Small intestine (tissue), 16 donors: ENCODE measurements at places on chromosomes 7 and 10.
A peak's percentile ranks its signal among the peaks of the same experiment; 100 is the strongest.

DNA sequence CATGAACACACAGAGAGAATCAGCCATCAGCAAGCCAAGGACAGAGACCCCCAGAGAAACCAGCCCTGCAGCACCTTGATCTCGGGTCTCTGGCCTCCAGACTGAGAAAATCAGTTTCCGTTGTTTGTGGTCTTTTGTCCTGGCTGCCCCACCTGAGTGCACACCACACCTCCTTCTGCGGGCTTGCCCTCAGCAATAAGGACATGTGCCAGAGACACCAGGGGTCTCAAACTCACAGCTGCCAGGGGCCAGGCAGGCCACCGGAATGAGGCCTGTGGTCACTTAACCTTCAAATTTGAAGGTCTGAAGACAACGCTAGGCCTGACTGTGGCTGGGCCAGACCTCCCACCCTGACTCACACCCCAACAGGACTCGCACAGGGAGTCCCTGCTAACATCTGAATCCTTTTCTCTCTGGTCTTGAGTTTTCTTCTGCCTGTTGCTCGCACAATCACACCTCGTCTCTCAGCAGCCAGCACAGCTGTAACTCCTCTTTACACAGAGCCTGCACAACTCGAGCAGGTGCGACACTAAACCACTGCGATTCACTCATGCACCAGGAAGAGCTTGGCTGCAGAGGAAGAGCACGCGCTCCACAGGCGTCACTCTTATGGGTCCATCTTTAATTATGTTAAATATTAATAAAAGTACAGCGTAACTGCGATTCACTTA, 86.2 kb downstream of the CHST15 start:
- DNase-seq, result no peak

- DNase-seq, result no peak
These were observed 30.1 kb downstream of the APBB1IP start for GRCh38 chr10:26468291-26468690.

DNA sequence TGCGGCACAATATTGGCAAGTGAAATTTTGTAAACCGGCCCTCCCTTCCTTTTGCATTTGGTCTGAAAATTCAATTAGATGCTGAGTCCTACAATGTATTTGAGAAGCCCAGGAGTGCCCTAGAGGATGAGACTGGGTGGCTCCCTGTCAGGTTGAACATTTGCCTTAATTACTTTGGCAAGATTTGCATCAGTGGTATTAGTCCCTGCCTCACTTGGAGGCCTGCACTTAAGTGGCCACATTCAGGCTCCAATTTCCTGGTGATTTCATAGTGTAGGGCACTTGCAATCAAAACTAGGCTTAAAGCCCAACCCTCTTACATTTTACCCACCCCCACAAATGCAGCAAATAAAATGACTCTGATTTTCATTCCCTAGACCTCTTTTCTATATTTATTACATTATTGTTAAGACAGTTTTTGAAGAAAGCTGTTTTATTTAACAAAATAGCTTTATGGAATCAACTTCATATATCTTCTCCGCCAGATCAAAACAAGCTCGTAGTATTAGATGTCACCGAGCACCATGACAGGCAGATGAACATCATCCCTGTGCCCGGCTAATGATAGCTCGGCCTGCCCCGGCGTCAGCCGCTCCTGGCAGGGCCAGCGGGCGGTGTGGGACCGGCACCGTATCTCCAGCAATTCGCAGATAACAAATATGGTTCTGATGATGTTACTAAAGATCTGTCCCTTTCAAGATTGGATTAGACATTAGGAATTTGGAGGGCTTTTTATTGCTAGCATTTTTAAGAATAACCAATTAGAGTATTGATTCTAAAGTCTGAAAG, 73.6 kb downstream of the EGFR start:
- DNase-seq, result no peak

DNA sequence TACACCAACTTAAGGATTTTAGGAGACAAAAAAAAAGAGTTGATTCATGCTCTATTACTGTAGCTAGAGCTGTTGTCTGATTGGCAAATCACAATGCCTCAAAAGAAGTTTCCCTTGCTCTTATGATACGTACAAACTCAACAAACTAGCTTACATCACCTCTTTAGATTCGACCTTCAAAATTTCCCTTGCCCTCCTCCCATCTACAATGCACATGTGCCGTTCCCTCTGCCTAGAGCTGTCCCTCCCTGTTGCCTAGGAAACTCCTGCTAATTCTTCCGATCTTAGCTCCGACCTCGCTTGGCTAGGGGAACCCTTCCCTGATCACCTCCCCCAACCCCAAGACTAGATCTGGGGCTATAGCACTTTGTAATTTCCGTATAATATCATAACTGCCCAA, 55.4 kb downstream of the MAP3K8 start:
- DNase-seq, result no peak

DNA sequence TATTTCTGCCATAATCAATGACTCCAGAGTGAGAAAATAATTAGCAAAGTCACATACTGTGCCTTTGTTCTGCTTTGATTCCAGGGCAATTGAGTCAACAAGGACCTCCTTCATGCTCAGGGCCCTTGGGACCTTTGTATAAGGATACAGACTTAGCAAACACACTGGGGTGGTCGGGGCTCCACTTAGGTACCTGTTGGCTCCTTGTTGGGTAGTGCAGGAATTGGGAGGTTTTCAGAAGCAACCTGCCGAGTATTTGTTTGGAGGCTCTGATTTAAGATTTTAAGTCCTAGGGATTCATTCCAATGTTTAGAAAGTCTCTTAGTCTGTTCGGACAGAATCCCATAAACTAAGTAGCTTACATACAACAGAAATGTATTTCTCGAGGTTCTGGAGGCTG, 3.0 kb downstream of the ADCK2 start:
- no peak for DNase-seq

DNA sequence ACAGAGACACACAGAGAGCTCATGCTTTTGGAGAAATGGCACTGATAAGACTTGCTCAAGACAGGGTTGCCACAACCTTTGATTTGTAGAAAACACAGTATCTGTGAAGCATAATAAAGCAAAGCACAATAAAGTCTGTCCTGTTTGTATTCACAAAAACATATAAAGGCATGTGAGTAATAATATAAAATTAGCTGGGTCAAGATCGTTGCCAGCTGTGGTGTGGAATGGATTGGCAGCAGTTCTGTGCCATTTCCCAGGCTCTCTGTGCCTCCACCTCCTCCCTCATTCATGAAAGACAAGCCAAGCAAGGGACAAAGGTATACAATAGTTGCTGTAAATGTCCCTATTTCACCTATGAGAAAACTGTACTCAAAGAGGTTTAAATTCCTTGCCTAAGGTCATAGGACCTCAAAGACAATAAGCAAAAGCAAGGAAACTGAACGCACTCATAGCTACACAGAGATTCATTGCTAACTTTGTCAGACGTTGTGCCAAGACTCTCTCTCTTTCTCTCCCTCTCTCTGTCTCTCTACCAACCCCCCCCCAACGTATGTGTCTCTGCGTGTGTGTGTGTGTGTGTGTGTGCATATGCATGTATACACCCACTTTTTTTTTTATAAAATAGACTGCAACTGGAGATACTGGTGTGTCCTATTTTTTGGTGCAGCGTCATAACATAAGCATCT, 31.8 kb downstream of the CHST3 start:
- peak; percentile 35 for DNase-seq

DNA sequence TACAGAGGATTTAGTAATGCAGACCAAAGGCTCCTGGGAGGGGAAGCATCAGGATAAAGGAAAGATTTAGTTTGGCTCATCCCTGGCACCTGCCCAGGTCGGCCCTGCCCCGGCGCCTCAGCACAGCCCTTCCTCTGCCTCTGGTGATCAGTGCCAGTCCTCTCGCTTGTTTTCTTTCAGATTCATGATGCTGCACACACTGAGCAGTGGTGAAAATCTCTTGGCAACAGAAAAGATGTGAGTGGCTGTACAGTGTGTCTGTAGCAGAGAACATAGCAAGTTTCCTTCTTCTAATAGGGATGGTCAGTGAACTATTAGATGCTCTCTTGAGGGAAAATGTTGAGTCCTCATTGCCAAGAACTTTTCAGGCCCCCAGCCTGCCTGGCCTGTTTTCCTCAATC, 994.1 kb downstream of the KCNMA1 start:
- no peak for DNase-seq

GRCh38 chr10:24622781-24623301, 100.8 kb downstream of the ARHGAP21 start:
- DNase-seq, result no peak

DNA sequence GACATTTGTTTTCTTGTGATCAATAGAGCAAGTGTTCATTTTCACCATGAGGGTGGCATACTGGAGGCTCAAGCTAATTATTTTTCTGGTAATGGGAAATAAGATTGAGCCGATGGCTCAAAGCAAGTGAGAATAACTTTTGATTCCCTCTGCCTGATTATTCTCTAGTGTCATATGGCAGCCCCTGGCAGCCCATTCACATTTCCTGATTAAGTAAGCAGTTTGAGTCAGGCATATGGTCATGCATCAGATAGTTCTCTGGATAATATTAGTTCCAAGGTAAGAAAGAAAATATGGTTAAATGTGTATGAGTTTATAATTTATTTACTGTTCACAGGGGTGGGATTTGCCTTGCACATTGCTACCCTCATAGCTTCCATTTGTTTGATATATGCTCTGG, 109.2 kb downstream of the DYNC1I1 start:
- no peak for DNase-seq

GRCh38 chr10:44035474-44036197, 349.3 kb downstream of the CXCL12 start:
- DNase-seq, result no peak

GRCh38 chr10:93639791-93640190, 27.5 kb downstream of the PDE6C start:
- no peak for DNase-seq

DNA sequence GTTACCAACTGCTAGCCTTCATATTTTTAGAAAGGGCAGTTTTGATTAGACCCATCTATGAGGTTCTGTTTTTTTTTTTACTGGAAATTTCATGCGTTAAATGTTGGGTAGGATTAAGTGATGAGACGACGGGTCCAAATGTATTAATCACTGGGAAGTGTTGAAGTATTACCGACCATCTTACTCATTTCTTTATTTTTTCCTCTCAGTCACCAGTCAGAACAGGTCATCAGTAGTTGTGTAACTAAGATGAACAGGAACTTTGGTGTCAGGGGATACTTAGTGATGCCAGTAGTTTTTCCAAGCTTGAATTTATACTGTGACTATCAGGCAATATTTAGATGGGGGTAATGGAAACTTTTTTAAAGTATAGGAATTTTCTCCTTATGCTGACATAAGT, 14.2 kb downstream of the TFAM start:
- no peak for DNase-seq

- DNase-seq, result no peak
These were observed 77.9 kb downstream of the GSAP start for GRCh38 chr7:77338260-77338659.

- no peak for DNase-seq
These were observed 141.3 kb downstream of the EPC1 start for GRCh38 chr10:32205670-32206069.

DNA sequence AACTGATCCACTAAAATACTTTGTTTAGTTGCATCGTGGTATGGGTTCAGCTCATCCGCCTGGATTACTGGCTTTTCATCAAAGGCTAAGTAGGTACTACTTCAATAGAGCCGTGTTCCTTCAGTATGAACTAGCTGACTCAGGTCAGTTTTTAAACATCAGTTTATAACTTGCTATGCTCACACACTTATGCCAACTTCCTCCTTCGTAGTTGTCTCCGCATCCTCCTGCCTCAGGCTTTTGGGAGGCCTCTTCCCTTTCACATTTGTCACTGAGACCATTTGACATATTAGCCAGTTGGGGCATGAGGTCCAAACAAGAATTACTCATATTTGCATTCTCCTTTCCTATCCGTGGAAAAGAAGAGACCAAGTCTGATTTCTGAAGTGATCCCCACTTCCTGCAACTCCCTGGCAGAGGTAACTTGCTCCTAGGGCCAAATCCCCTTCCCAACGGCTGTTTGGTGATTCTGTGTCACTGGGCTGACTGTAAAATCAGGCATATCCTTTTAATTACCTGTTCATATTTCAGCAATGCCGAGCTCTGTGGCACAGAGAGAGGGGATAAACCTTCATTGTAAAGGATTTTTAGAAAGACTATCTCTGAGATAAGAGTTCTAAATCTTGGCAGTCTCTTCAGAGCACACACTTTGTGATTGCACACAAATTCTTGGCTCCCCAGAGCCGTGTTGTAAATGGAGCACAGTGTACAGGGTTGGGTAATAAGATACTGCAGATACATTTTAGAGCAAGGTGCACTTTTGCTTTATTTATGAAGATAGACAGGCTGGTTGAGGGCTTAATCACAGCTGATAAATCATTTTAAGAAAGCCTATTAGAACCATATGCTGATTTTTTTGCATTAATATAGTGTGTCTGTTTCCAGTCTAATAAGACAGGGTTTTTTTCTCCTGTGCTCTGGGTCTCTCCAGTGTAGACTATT, 108.0 kb downstream of the CREB5 start:
- no peak for DNase-seq

GRCh38 chr7:50321487-50322067, 17.1 kb downstream of the IKZF1 start:
- no peak for DNase-seq

- DNase-seq, result peak; percentile 44
These were observed 480.2 kb downstream of the KCNMA1 start for GRCh38 chr10:77157248-77158019.

DNA sequence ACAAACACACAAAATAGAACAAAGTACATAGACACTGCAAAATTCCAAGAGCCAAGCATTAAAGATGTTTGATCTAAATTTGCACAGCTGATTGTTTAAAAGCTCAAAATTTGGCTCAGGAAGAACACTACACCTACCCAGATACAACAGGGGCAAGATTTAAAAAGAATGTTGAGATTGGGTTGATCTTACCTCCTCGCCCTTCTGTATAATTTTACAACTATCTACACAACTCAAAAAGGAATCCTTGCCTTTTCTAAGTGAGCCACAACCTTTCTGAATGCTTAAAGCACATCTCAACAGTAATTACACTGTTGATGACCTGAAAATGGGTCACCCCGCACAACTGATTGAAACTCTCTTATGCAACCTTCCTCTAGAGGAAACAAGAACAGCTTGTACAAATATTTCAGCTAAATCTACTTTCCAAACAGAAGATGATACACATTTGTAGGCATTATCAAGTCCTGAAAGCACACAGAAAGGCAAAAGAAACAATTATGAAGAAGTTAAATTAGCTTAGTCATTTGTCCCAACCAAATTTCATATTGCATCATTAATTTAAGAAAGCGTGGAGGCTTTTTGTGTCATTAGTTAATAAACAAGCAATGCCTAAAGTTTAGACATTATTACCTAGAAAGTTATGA, 75.5 kb downstream of the UBE2H start:
- DNase-seq, result no peak

DNA sequence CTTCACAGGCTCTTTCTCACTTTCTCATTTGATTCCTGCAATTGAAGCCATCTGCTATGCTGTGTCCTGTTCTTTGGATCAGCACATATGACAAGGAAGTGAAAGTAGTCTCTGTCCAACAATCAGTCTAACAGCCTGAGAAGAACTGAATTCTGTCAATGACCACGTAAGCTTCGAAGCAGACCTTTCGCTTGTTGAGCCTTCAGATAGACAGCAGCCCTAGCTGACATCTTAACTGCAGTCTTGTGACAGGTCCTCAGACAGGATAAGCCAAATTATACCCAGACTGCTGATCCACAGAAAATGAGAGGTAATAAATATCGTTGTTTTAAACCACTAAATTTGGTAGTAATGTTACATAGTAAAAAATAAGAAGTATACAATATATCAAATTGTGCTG, 691.0 kb upstream of the LRRTM3 start:
- DNase-seq, result no peak
